GOT3 (cell line): ENCODE measurements at places on chromosomes 3 and 15.

DNA sequence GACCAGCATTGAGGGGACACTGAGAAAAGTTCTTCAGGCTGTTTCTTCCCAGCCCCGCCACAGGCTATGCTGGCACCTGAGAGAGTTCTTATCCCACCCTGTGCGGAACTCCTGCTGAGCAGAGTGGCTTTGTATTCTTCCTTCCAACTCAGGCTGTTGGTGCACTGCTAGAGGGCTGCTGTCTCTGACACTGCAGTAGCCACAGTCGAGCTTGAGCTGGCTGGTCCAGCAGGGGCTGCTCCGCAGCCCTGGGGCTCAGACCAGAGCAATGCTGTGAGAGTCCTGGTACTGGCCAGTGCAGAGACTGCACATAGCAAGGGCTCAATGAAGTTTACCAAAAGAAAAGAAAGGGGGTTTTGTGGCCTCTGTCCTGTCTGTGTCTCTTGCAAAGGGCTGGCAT, 3.6 kb downstream of the GNAI2 start:
- no peak for DNase-seq

- DNase-seq: no peak
Measured at GRCh38 chr15:39194106-39194830, 386.6 kb upstream of the THBS1 start.

- DNase-seq: no peak
Measured at GRCh38 chr3:126135406-126136076, 44.8 kb downstream of the ALDH1L1 start.

- DNase-seq: no peak
Measured at GRCh38 chr15:48507416-48508065, 138.0 kb downstream of the FBN1 start.

DNA sequence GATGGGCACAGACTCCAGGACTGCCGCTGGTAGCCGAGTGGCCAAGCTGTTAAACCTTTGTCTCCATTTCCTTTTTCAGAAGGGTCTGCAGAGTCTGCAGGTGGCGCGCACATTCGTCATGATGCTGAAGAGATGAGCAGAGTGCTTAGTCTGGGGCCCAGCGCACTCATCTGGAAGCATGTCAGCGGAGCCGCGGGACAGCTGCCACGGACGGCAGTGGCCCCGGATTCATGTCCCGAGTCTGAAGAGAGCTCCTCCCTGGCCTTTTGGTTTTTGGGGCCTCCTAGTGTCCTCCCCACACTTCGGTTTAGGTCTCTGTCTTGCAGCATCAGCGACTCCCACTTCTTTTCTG, 42.6 kb downstream of the KLHL25 start:
- no peak for DNase-seq

GRCh38 chr3:102905811-102906210, 471.0 kb downstream of the ZPLD1 start:
- no peak for DNase-seq

DNA sequence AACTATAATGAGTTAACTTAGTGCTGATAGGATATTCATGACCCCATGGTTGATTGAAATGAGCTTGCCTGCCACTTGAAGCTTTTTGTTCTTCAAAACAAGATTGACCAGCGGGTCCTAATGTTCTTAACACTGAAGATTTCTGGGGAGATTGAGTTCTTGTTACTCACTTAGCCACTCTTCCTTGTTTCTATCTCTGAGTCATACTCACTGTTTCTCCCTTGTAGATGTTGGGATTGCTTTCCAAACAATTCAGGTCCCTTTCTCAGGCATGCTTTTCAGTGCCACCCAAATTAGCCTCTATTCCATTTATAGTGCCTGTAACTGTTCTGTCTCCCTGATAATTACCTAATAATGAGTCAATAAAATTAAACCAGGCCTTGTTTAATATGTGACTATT, 517.0 kb downstream of the SQOR start:
- no peak for DNase-seq
